Right ventricle myocardium inferior (tissue), 1 donor: ENCODE measurements at places on chromosomes 1 and 21.

DNA sequence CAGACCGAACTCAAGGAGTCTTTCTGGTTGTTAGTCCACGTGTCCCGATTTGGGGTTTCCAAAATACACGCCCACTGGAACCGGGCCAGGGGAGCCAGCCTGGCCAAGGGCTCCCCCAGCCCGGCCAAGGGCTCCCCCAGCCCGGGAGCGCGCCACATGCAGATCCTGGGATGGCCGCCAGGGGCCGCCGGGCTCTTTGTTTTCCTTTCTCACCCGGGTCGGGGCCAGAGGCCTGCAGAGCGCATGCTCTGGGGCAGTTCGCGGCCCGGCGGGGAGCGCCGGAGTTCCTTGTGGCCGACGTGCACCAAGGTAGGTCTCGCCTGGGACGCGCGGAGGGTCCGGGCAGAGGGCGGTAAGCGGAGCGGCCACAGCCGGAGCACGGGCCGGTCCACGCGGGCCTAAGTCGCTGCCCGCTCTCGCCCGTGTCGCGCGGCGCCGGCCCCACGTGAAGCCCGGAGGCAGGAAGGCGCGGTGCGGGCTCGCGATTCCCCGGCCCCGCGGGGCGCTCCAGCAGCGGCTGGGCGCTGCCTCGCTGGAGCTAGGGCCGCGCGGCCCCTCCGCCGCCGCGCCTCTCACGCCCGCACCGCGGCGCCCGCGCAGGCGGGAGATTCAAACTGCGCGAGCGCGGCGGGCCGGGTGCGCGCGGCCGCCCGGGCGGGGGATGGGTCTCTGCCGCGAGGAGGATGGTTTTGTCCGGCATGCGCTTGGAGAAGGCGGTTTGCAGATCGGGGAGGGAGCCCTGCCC, 12.3 kb downstream of the RCC1 start:
- DNase-seq, result peak; percentile 97

GRCh38 chr1:108715932-108716331, 3.2 kb downstream of the FNDC7 start:
- no peak for DNase-seq

DNA sequence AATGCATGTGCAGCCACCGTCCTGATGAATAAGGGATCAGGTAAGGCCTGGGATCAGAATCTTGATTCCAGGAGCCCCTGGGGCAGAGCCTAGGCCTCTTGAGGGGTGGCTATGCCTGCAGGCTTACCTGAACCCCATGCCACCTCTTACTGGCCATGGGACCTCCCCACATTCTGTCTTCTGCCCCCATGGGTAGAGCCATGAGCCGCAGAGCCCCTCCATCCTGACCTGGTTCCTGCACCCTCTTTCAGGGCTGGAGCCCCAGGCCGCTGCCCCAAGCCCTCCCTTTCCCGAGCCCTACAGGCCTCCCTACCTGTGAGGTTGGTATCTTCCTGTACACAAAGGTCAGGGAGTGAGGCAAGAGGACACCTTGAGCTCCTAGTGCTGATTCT, 120.8 kb downstream of the DMRTB1 start:
- DNase-seq, result no peak

GRCh38 chr1:24735509-24736375, 9.5 kb upstream of the CLIC4 start:
- no peak for DNase-seq

- DNase-seq, result no peak
Observed at GRCh38 chr1:98147280-98147679, 226.4 kb upstream of the DPYD start.

DNA sequence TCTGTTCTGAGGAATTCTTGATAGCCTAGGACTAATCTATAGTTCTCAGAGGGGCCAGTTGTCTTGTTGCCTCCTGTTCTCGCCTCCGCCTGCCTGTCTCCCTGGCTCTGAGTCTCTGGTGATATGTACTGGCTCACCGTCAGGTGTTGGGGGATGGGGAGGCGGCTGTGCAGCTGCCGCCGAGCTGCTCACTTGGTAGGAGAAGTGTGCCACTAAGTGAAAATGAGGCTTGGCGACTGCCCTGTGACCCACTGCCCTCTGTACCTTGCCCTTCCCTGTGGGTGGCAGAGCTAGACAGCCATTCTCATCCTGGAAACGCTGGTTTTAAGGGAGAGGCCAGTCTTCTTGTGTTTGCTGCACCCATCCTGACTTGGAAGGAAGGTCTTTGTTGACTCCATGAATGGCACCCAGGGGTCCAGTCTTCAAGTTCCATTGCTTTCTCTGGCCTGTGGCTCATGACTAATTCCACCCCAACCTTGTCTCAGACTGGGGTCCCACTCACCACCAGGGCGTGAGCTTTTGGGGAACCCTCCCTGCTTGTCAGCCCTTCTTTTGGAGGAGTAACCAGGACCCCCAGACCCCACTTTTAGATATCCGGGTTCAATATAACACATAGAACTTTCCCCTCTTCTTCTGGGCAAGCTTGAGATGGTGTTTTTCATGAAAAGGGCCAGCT, 120.6 kb downstream of the CACNA1E start:
- DNase-seq, result no peak

- DNase-seq, result no peak
Observed at GRCh38 chr1:67937010-67937409, 103.7 kb upstream of the GNG12 start.

- no peak for DNase-seq
Observed at GRCh38 chr1:235156740-235157139, 4.3 kb downstream of the RBM34 start.

- DNase-seq, result no peak
Observed at GRCh38 chr1:214997685-214998084, 84.9 kb upstream of the KCNK2 start.

- no peak for DNase-seq
Observed at GRCh38 chr1:180912801-180913565, at the start of gene KIAA1614. TSS of gene KIAA1614 (plus strand) at chr1:180912897. CDS start at chr1:180913244, 347 bp downstream.

DNA sequence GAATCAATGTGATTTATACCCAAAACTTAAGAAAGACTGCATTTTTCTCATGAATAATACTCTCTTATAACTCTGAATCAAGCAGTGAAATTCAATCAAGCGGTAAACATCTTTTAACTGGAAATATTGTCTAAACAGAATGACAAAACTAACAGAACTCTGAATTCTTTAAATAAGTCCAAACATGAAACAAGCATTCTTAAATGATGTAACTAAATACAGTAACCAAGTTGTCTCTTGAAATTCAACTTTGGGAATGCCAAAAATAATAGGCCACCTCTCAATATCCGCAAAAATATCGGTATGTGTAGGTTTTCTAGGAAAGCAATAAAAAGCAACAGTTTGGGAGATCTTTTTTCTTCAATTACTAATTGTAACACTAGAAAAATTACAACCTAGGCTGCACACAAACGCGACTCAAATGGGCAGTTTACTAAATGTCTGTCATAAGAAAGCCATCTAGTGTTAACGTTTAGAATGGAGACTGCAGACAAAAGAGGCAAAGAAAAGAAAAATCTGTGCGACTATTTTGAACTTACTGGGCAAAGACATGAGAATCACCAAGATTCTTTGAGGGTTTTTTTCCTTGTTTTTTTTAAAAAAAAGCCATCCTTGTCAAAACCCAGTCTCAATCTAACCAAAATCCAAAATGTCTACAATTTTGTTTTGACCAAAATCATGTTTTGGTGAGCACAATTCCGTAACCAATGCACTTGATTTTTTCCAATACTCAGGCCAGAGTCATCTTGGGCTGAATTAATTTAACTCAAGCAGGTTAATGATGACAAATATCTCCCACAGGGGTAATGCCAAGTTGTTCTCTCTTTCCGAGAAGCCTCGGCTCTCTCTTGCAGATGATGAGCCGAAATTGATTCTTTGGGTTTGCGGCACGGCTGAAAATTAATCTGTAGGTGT, 1.3 kb downstream of the SIPA1L2 start:
- no peak for DNase-seq

DNA sequence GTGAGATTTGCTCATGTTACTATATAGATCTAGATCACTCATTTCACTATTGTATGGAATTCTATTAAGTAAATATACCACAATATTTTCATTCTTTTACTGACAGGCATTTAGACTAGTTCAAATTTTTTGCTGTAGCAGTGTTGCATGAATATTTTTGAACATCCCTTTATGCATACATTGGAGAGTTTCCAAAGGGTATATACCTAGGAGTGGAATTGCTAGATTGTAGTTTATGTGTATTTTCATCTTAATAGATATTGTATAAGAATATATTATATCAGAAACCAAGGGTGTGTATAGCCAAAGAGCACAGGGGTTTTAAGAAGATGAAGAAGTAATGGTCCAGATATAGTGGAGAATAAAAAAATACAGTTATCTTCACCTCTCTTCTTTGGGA, 6.2 kb downstream of the SCMH1 start:
- no peak for DNase-seq

- no peak for DNase-seq
Observed at GRCh38 chr1:231982871-231983587, 356.4 kb downstream of the DISC1 start.

GRCh38 chr1:157868654-157869053, 27.0 kb upstream of the CD5L start:
- no peak for DNase-seq

DNA sequence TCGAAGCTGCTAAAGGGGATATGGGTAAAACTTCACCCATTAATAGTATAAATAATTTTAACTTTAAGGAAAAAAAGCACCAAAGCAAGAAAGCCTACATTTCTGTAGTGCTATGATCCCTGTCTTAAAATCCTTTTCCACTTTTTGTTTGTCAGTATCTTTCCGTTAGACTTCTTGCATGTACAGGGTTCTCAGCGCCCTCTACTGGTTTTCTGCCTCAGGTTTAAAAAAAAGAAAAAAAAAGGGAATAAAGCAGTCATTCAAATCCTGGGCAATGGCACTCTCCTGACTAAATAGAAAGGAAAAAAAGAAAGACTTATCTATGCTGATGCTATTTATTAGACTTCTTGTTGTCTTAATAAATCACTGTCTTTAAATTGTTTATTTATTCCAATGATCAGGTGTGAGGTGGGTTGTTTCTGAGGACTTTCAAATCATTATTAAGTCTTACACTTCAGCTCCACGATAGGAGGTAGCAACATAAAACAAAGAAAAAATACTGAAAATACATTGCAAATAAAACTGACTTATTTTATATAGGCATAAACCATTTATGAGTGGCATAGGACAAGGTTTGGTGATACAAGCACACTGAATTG, 475.4 kb upstream of the NR5A2 start:
- no peak for DNase-seq

DNA sequence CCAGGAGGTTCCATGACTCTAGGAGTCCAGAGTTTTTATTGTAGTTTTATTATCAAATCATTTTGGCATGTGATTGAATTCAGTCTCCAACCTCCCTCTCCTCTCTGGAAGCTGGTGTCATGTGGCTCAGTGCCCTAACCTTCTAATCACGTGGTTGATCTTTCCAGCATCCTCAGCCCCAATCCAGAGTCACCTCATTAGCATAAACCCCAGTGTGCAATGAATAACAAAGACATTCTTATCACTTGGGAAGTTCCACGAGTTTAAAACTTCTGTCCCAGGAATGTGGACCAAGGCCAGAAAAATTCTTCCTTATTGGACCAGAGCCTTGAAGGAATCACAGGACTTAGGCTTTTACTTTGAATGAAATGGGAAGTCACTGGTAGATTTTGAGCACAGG, 52.2 kb downstream of the KIRREL1 start:
- DNase-seq, result no peak

GRCh38 chr1:6026095-6026809, 19.4 kb upstream of the KCNAB2 start:
- DNase-seq, result peak; percentile 96

- no peak for DNase-seq
Observed at GRCh38 chr1:106748606-106749005, 307.9 kb upstream of the PRMT6 start.

GRCh38 chr1:21623410-21623961, 45.7 kb downstream of the RAP1GAP start:
- DNase-seq, result no peak

DNA sequence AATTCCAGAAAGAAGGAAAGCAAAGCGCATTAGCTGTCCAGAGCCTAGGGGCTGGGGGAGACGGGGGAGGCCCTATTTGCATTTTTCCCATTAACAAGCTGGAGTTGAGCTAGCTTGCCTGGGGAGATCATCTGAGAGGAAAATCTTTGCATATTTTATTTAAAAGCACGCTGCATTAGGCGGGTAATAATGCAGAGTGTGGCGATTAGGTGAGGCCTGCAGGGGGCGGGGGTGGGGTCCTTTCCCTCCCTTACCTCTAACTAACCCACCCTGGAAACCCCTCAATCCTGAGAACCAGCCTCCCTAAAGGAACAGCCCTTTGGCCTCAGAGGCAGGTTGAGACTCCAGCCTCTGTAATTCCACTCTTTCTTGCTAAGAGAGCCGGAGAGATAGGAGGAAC, 16.2 kb downstream of the C1orf216 start:
- DNase-seq, result no peak

DNA sequence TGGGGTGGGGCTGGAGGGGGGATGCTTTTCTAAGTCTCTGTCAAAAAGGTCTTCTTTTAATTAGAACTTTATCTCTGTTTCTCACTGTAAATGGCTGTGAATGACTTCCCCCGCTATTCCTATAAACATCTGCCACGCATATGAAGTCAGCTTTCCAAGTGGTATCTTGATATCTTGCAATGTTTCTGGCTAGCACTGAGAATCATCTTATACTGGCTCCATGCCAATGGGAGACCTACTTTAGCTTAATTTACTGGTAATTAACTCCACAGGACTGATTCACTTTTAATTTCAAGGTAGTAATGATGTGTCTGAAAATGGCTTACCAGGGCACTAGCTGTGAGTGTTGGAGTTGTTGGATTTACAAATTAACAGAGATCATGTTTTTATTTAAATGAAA, 4.3 kb downstream of the GPR88 start:
- DNase-seq, result no peak

GRCh38 chr1:110007046-110007830, 22.7 kb downstream of the AHCYL1 start:
- no peak for DNase-seq
